Aorta (tissue), 5 donors: ENCODE measurements at places on chromosomes 11 and 22. TPM values are rescaled to one million over a fixed set of nuclear protein-coding genes. Genes with fewer than 3 reads are reported as not detected.
A peak's percentile ranks its signal among the peaks of the same experiment; 100 is the strongest.

- DNase-seq, result no peak
Observed at GRCh38 chr11:44399968-44400367, 90.0 kb upstream of the ALX4 start.

GRCh38 chr11:20020198-20020597, 140.1 kb downstream of the DBX1 start:
- no peak for DNase-seq

The ACR gene
- not detected for polyA plus RNA-seq

The MN1 gene
- 4.2 TPM for polyA plus RNA-seq

GRCh38 chr11:44860346-44860745, 90.3 kb downstream of the TP53I11 start:
- DNase-seq, result no peak

GRCh38 chr11:35017528-35018342, 101.3 kb downstream of the PDHX start:
- no peak for DNase-seq

The A4GALT gene
- polyA plus RNA-seq, result 75.8 TPM

The PKDREJ gene
- 0.05 TPM for polyA plus RNA-seq

- DNase-seq, result peak; percentile 94
Observed at GRCh38 chr11:67504950-67505581, at the start of gene PITPNM1. TSS of gene PITPNM1 (minus strand) at chr11:67505363. CDS start at chr11:67504180, 1,183 bp downstream.

DNA sequence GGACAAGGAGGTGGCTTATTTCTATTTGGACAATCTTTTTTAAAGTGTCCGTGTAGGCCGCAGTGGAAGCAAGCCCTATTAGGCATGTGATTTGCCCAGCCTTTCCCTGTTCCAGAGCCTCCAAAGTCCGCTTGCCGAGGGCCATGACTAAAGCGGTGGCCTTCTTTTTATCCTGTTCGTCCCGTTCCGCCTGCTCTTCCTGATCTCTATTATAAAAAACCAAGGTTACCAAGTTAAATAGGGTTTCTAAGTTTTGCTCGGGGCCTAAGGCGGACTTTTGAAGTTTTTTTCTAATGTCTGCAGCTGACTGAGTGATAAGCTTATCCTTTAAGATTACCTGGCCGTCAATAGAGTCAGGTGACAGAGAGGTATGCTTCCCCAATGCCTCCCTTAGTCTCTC, 21.6 kb upstream of the MUC15 start:
- DNase-seq, result no peak

The SLCO2B1 gene
- polyA plus RNA-seq, result 14.1 TPM

The KRTAP5-2 gene
- polyA plus RNA-seq, result not detected

GRCh38 chr22:30947816-30948454, 20.6 kb downstream of the MORC2 start:
- no peak for DNase-seq

The RAG2 gene
- not detected for polyA plus RNA-seq

DNA sequence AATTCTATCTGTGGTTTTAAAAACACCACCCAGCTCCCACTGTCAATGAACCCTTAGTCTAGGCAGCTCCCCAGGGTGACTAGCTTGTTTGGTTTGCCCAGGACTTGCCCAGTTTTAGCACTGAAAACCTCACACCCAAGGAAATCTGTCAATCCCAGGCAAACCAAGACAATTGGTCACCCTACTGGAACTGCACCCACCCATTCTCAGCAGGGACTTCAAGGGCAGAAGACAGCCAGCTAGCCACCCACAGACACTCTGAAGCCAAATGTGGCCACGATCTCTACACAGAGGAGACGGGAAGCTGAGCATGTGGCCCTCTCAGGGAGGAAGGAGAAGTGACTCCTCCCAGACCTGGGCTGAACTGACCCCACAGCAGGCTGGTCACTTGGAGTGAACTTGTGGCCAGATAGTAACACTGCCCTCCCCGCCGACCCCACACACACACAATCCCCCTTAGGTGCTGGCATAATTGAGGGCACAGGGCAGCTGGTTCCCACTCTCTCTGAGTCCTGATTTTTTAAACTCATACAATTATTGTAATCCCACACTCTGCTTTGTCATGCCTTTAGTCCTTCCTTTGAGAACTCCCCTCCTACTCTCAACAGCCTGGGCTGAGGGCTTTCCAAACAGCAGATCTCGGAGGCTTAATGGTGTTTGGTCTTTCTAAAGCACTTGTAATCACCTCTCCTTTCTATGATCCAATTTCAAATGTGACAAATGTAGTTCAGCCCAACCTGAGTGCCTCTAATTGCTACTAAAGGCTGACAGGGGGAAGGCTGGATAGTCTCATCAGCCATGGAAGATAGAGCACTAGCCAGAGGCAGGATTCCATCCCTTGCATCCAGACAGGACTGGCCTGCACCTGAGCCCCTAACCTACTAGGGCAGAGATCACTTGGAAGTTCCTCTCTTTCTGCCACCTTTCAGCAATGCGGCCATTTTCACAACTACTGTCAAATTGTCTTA, 74.7 kb upstream of the DRD2 start:
- no peak for DNase-seq

DNA sequence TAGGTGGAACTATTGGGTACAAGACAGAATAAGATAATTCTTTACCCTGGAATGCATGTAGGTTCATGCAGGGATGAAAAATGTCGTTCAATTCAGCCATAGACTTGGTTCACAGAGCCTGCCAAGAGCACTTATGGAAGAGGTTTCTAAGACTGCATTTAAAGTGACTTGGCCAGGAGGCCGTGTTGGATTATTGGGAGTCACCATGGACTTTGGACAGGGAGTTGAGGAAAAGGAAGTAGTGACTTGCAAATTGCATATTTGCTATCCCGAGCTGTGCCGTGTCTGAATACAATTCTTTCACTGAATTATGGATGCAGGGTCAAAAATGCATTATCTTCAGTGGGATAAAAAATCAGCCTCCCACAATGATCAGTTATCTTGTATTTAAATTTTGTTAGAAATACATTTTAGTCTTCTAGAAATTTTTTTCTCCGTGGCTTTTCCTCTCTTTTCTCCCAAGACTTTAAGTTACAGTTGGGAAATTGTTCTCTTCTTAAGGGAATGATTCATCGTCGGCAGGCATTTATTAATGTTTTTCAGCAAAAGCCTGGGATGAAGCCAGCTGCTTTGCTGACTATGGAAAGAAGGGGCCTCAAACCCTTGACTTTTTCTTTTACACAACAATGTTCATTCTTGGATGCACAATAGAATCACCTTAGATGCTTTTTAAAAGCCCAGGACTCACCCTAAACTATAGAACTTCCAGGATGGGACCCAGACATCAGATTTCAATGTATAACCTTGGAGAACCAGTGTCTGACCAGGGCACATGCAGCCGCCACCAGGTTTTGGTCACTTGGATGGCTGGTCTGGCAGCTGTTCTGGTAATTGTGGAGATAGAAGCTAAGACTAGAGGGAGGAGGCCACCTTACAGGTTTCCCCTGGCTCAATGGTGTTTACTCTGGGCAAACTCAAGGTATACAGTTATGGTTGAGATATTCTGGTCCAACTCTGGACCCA, 70.8 kb downstream of the FAT3 start:
- no peak for DNase-seq

DNA sequence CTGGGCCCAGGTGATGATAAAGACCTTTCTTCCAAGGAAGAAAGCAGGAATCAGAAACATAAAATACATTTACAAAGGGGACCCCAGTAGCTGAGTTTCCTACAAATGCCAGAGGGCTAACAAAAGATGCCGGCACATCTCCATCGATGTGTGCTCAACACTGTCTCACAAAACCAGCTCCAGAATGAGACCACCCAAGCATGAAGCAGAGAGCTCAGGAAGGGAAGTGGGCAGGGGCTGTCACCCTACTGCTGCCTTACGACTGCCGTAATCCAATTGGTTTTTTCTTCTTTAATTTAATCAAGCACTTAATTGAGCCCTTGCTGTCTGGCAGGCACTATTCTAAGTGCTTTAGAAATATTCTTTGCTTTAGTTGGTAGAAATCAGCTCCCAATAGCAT, 26.1 kb downstream of the SMCO4 start:
- DNase-seq, result no peak

DNA sequence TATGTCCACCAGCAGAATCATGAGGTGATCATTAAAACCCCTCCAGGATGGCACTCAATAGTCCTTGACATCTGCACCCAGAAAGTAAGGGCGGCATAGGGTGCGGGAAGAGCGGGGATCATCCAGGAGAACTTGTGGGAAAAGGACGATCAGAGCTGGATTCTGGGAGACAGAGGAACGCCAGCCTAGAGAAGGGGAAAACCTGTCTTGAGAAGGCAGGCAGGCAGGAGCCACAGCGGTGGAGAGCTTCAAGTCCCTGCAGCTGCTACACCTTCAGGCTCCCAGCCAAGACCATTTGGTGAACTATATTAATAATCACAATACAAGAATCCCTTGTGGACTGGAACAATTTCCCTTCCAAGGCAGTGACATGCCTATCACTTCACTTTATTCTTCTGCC, 134.3 kb downstream of the BUD13 start:
- no peak for DNase-seq

GRCh38 chr11:88402192-88402715, 64.7 kb upstream of the CTSC start:
- DNase-seq, result no peak

DNA sequence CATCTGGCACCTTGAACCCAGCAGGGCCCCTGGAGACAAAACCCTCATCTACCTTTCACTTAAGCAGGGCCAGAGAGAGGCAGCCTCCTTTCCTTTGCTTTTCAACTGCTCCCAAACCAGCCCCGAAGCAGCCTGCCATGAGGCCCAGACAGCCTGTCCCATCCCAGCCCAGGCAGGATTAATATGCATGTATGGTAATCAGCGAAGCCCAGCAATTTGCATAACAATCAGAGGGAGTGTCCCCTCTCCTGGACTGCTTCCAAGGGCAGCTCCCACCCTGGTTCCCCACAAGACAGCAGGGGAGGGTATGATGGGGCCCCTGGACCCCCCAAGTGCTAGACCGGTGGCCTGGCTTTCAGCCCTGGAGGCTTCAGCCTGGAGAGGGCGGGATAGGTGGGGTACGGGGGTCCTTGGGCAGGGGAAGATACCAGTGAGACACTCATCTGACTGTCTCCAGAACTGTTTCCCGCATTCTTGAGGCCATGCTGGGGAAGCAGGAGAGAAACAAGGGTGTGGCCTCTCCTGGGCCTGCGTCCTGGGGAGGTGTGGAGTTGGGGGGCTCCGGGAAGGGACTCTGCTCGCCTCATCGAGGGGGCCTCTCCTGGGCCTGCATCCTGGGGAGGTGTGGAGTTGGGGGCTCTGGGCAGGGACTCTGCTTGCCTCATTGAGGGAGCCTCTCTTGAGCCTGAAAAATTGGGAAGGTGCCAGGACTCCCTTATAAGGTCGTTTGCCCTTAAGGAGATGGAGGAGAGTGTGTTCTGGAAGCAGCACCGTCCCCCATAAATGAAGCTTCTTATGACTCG, 93.2 kb upstream of the PRR5 start:
- DNase-seq, result no peak

DNA sequence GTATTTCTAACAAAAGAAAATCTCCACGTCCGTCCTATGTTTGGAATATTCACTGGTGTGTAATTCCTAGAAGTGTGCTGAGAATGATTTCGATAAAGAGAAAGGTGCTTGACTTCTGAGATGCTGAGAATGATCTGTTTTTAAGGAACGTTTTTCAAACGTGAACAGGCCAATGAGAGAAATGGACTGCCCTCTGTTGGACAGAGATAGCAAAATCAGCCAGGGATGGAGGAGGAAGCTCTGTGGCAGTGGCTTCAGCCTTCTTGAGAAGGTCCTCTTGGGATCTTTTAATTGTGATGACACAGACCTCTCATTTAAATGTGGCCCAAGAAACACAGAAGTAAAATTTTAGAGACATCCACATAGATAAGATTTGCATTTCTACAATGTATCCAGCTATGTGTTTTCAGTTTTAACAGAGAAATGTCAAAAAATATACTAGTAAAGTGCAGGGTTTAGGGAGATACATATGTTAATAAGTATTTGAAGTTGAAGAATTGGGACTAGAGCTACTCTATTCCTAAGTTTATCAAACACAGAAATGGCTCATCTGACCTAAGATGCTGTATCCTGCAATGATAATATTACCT, 84.0 kb upstream of the RCN1 start:
- no peak for DNase-seq

DNA sequence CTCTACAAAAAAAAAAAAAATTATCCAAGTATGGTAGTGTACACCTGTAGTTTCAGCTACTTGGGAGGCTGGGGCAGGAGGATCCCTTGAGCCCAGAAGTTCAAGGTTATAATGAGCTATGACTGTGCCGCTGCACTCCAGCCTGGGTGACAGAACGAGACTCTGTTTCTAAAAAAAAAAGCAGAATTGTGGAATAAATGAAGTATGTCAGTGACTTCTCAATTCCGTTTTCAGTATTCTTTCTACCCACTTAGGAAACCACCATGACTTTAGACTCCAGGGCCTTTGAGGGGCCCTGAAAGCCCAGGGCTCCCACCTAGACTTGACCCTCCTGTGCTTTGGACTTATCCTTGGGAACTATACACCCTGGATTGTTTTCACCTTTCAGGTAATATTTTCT, 6.5 kb upstream of the NUP160 start:
- DNase-seq, result no peak

DNA sequence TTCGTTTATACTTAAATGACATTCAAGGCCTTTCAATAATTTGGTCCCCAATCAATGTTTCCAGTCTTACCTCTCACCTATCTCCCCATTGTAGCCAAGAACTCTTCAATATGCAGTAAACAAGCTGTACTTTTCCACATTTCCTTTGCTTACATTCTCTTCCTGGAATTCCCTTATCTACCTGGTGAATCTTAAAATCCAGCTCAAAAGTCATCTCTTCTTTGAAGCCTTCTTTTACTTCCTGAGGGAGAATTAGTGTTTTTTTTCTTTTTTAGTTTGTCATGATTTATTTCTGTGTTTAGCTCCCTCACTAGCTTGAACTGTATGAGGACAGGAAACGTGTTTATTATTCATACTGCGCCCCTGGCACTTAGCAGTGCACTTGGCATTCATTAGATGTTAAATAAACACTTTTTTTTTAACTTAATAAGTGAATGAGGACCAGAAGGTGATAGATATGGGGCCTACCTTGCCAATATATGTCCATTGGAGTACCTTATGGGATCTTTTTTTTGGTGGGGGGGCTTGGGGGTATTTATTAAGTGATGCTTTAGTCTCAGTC, 4.9 kb upstream of the PTS start:
- DNase-seq, result no peak

The TPBGL gene
- not detected for polyA plus RNA-seq

The C11orf97 gene
- not detected for polyA plus RNA-seq

DNA sequence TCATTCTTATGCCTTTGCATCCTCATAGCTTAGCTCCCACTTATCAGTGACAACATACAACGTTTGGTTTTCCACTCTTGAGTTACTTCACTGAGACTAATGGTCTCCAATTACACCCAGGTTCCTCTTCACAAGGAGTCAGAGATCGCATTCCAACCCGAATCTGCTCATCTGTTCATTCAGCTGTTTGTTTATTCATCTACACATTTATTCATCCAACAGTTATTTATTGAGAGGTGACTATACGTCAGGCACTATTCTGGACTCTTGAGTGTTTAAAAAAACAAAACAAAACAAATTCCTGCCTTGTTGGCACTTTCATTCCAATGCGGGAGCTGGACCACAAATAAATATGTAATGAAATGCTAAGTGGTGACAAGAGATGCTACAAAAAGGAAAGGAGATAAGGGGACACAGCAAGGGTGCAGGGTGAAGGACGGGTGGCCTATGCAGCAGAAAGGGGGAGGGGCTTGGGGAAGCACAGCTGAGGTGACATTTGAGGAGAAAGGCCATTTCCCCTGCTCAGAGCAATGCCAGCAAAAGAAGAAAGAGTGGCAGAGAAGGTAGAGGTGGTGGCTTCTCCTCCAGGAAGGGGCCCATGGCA, 393.8 kb upstream of the SYN3 start:
- DNase-seq, result no peak

The MMP10 gene
- polyA plus RNA-seq, result not detected
